ENCODE measurements at places on chromosomes 5 and 9.
A peak's percentile ranks its signal among the peaks of the same experiment; 100 is the strongest.

DNA sequence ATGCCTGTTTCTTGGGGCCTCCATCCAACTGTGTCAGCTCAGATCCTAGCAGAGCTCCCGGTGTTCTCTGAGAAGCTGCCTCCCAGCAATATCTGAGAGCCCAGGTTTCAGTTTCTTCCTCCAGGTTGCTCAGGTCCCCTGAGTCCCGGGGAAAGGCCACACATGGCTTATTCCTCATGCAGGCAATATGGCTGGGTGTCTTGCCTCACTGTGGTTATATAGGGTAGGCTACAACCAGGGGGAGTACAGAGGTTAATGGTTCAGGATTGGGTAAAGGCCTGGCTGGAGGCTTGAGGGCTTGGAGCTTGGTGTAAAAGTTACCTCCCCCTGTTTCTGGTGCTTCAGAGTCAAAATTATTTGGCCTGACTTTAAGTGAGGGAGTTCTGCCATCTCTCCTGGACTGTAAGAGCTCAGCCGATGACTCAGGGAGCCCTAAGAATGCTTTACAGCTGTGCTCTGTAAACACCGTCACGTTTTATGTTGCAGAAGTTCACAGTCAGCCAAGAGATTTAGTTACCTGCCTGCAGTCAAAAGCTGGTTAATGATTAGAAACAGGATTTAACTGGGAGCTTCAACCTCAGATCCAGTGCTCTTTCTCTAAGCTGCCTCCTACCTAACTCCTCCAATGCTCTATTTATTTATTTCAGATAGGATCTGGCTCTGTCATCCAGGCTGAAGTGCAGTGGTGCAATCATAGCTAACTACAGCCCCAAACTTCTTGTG, 24.3 kb upstream of the UBAP2 start:
- no peak for DNase-seq

GRCh38 chr5:69300537-69301203, 31.9 kb downstream of the CCDC125 start:
- DNase-seq = no peak

DNA sequence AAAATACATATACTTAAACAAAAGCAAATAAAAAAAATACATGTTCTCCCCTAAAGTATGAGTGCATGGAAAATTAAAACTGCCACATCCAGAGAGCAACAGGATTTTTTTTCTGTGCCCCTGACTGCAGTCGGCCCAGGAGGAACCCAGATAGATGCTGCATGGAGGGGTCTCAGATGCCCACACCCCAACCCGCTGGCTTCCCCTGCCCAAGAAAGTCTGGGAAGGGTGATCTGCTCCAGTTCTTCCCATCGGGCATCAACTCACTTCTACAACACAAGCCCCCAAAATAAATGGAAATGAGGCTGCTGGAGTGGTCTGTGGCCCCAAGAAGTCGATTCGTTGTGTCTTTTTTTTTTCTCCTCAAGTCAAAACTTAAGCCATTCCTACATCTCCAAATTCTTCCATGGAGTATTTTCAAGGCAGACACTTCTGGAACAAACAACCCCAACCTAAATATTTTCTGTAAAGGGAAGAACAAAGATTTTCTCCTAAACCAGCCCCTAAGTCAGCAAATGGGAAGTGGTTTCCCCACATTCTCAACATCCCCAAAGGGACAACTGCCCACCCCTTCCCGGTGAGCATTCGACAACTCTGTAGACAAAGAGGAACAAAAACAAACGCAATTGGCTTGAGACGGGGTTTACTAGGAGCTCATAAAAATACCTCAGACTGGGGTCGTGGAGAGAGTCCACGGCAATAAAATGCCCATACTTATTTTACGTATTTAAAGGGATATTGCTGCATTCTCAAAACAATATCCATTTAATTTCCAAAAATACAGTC, 46.7 kb downstream of the ROR2 start:
- DNase-seq = peak; percentile 65

DNA sequence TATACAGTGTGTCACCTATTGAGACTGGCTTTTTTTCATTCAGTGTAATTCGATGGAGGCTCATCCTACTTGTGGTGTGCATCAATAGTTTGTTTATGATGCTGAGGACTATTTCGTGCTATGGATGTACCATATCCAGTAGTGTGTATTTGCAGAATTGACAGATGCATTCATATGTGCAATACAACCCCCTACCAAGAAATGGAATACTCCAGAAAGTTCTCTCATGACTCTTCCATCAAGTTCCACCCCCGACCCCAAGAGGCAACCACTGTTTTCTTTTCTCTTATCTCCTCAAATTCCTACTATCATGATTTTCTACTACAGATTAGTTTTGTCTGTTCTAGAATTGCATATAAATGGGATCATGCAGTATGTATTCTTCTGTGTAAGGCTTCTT, 21.9 kb downstream of the FBXO10 start:
- DNase-seq = no peak

- no peak for DNase-seq
Measured at GRCh38 chr5:181061645-181062044, 21.6 kb downstream of the BTNL9 start.

DNA sequence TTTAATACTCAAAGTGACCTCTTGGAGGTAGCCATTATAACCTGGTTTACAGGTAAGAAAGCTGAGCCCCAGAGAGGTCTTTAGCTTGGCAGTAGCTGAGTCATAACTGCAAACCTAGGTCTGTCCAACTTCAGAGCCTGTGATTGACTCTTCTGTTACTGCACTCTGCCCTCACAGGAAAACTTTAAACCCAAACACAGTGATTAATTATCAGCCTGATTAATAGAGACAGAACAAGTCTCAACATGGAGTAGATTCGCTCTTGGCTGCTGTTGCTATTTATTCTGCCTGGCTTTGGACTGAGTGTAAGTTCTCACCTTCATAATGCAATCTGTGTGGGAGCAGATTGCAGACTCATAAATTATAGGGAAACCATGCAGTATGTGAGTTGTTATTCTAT, 27.4 kb upstream of the TXN start:
- no peak for DNase-seq

DNA sequence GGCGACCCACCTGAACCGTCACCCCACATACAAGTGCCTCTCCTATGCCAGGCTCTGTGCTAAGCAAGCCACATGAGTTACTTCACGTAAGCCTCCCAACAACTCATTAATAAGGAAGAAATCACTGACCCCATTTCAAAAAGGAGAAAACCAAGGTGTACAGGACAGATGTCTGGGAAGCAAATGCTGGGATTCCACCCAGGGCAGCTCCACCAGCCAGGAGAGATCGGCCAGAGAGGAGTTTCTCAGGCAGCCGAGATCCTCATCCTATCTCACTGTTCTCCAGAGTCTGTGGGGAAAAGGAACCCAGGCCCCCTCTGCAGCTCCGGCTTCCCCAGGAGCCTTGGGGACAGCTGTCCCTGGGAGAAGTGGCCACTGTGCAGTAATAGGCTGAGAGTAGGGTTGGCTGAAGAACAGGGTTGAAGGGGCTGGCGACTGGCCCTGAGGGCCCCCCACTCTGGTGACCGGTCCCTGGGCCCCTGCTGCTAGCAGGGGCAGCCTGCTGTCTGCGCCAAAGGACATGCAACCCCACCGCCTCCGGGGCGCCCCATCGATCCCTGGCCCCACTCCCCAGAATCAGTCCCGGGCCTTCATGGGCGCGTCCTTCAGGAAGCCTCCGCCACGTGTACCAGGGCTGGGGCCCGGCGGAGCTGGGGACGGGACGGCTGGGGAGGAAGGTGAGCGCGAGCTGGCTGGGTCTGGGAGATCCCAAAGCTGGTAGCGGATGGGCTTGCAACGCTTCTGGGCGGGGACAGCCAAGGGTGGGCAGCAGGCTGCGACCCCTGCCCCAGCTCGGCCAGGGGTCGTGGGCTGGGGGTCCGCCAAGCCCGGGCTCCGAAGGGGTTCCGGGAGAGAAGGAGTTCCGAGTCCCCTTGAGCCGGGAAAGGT, 44.1 kb upstream of the STXBP1 start:
- no peak for DNase-seq

DNA sequence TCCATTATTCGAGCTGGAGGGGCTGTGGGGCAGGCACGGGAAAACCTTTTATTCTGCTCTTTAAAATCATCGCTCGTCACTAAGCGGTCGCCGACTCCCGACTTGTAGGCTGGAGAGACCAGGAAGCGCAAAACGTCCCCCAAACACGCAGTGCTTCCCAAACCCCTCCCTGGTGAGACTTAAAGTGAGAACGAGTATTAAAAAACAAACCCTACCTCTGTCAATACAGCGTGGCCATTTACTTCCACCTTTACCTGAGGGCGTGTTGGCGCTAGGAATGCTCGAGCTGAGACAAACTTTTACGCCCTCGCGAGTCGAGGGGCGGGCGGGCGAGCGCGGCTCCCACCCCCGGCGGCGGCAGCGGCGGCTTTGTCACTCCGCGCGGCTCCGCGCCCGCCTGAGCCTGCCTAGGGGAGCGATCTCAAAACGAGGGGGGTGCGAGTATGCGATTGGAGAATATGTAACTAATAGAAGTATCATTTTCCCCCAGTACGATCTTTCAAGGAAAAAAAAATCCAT, at the start of gene NR2F1-AS1:
TSS of gene NR2F1-AS1 (minus strand) at position 293 of the 519 bp plus-strand sequence.
- DNase-seq = no peak

GRCh38 chr5:146165460-146165859, 17.0 kb downstream of the LARS1 start:
- DNase-seq = no peak

GRCh38 chr9:7211657-7212056, 453.9 kb downstream of the KDM4C start:
- DNase-seq = no peak

GRCh38 chr5:124419531-124419930, 326.9 kb downstream of the ZNF608 start:
- no peak for DNase-seq

GRCh38 chr5:10201223-10201868, 48.3 kb downstream of the ATPSCKMT start:
- DNase-seq = peak; percentile 16

- DNase-seq = no peak
Measured at GRCh38 chr5:144566747-144567420, 396.2 kb downstream of the KCTD16 start.

- no peak for DNase-seq
Measured at GRCh38 chr5:181111010-181111409, 20.0 kb downstream of the OR2V1 start.

DNA sequence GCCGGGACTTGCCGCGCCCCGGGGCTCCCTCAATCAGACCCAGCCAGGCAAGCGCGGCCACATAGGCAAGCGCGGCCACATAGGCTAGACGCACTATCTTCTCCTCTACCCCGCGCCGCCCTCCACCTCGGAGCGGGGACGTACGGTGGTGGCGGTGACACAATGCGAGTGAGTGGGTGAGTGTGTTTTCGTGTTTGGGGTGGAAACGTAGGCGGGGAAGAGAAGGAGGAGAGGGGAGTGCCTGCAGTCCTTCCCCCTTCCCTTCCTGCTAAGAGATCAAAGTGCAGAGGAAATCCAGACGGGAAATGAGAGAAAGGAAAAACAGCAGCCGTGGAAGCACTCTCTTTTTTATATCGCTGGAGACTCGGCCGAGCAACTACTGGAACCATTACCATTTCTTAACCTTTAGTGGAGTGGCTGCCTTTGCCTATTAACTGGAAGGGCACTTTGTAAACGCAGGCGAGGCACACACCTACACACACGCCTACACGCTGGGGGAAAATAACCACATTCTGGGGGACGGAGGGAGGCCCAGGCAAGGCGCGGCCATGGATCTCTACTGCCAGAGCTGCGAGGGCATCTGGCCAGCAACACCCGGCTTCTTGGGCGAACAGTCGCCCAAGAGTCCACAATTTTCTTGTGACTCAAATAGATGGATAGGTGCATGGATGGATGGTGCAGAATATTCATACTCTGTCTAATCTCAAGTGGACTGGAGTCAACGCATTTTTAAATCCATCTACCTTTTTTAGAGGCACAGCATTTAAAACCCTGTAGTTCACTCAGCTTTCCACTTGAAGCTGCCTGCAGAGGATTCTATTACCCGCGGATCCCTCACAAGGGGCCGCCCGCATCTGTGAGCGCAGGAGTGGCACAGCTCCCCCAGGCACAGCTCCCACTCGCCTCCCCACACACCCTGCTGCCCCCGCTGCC, 2.1 kb downstream of the EDIL3 start:
- DNase-seq = peak; percentile 3
